SHP77 (cell line): ENCODE measurements at places on chromosomes 5 and 9.

- DNase-seq, result no peak
Observed at GRCh38 chr5:78956901-78957300, 28.2 kb downstream of the ARSB start.

DNA sequence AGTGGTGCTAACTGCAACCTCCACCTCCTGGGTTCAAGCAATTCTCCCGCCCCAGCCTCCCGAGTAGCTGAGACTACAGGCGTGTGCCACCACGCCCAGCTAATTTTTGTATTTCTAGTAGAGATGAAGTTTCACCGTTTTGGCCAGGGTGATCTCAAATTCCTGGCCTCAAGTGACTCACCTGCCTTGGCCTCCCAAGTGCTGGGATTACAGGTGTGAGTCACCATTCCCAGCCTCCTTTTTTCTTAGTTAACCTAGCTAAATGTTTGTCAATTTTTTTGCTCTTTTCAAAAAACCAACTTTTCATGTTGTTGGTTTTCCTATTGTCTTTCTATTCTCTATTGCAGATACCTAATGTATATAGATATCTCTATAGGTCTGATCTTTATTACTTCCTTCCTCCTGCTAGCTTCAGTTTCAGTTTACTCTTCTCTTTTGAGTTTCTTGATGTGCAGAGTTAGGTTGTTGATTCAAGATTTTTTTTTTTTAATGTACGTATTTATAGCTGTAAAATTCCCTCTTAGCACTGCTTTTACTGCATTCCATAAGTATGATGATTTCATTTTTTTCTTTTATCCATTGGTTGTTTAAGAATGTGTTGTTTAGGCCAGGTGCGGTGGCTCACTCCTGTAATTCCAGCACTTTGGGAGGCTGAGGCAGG lies 32.9 kb downstream of the FGD3 start:
- DNase-seq, result no peak

DNA sequence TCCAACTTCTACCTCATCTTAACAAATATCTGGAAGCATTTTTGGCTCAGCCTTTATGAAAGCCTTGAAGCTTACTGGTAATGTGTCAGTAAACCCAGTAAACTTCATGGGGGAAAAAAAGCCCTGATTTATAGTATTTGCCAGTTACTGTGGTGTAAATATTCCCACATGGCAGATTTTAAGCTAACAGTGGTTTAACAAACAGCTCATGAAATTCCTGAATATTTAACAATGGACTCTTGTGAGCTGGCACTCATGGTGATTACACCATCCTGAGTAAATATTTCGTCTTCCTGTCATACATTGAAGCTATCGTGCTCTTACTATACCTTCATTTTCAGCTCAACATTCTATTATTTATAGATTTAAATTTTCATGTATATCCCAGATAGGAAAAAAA lies 57.0 kb upstream of the ACOT12 start:
- no peak for DNase-seq

DNA sequence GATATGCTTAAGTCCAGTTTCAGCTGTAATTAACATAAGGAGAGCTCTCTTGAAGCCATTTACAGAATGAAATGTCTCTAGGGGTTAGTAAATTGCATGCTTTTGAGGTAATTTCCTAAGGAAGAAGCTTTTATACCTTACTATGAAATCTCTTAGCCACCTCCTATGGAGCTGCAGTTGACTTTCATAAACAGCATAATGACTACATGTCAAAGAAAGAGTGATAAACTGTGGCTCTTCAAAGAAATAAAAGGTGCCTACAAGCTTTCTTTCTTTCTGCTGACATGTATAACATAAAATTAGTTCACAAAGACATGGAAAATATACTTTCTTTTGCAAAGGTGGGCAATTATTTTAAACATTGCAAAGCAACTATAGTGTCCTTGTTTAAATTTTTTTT lies 90.8 kb downstream of the TMEM167A start:
- no peak for DNase-seq

GRCh38 chr9:128911529-128912035 lies 9.2 kb upstream of the PHYHD1 start:
- no peak for DNase-seq

DNA sequence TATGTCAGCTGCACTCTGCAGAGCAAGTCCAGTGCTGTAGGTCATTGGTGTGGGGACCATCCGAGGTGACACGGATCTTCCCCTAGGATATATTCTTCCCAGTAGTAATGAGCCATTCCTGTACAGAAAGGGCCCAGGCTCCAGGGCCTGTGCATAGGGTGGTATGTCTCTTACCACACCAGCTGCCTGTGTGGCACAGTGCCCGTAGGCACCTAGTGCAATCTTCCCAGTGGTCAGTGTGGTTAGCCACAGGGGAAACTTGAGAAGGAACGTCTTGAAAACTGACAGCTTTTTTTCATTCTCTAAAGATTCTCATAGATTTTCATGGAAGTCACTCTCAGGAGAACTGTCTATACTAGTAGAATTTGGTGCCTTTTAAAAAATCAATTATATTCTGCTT lies 39.8 kb downstream of the CYSTM1 start:
- DNase-seq, result no peak

DNA sequence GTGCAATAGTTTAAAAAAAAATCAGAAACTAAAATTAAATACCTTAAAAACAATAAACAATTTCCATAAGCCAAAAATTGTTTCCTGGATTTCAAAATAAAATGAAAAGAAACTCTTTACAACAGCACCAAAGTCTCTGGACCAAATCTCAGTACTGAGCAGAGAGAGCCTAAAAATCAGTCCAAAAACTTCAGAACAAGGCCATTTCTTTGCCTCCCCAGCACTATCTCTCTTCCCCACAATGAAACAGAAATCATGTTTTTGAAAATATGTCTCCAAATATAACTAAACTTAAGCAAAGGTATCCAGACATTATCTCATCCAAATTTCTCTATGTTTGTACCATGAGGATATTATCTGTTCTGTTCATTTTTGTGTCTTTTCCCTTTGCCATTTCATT lies 1.0 kb downstream of the FREM1 start:
- no peak for DNase-seq

DNA sequence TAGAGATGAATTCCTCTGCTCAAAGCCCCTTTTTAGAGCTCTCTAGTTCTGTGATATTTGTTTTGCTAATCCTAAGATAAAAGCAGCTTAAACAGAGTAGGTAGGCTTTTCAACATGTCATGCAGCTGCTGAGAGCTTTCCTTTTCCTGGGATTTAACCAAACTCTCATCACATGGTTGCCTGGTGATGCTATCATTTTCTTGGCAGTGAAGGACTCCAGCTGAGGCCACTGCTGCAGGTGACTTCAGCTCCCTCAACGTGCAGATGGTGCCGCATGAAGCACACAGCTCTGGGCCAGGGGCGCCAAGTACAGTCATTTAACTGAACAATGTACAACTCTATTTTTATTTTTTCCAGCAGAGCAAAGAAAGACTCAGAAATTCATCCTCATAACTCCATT lies 42.2 kb downstream of the SECISBP2 start:
- peak; percentile 22 for DNase-seq

DNA sequence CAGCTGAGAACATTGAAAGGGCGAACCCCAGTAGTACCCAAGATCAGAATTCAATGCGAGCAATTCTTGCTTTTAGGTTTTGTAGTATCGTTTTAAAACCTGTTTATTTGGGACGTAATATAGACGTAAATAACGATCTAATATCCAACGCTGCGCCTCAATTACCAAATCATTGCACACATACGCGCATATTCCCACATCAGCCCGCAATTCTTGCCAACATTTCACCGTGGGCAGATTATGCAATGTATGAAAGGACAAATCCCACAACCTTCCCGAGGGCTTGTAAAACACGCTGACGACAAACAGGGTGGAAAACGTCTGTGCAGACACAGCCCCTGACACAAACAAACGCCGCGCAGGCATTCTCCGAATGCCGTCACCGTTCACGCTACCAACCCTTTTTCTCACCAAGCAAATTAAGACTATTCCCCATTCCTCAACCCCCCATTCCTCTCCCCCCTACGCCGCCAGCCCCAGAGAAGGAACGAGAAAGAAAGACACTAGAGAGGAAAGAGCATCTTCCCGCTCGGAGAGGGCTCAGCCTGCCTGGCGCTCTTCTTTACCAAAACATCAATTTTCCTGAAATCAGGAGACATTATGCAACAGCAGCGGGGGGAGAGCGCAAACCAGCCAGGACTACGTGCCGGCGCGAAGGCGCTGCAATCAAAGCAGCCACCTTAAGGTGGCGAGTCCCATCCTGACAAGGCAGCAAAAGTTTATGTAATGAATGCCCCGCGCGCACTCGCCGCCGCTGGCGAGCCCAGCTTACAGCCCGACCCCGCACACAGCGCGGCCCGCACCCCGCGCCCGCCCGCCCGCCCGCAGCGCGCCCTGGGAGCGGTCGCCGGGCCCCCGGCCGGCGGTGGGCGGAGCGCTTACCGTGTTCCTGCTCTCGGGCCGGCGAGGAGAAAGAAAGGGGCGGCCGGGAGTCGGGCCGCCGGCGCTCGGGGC lies 597 bp downstream of the NFIL3 start:
- DNase-seq, result peak; percentile 63
